IMR-90 (cell line): ENCODE measurements at places on chromosomes 12 and 14.

DNA sequence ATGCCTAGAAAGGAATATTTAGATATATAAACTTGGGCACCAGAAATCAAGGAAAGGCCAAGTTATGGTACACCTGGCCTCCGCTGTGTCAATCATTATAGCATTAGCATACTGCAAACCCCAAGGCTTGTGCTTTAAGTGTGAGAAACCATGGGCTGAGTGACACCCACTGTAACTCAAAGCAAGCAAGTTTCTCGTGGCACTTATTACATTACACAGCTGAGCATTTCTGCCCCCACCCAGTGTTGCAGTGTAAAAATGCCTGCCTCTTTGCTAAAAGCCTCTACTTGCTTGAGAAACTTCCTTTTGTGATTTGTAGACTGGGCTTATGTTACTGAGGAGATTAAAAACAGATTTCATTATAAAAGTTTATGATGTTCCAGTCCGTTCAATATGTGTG is 122.0 kb downstream of the TGFB3 start:
- DNase-seq, result no peak

DNA sequence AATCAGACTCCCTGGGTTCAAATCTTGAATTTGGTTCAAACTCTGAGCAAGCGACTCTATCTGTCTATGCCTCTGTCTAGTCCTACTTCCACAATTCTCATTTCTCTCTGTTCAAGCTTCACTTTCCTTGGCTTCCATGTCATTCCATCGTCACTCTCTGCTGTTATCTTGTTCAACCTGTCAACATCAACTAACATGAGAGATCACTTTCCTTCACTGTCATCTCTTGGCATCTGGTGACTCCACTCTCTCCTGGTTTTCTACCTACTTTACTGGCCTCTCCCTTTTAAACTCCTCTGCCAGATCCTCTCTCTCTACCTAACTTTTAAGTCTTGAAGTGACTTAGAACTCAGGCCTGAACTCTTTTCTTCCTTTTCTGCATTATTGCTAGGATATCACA is 240.2 kb downstream of the BCAT1 start:
- DNase-seq, result no peak

GRCh38 chr12:25708661-25709060 is 155.6 kb upstream of the LMNTD1 start:
- DNase-seq, result no peak

GRCh38 chr12:55663391-55663790 is 26.7 kb downstream of the OR10P1 start:
- no peak for DNase-seq

DNA sequence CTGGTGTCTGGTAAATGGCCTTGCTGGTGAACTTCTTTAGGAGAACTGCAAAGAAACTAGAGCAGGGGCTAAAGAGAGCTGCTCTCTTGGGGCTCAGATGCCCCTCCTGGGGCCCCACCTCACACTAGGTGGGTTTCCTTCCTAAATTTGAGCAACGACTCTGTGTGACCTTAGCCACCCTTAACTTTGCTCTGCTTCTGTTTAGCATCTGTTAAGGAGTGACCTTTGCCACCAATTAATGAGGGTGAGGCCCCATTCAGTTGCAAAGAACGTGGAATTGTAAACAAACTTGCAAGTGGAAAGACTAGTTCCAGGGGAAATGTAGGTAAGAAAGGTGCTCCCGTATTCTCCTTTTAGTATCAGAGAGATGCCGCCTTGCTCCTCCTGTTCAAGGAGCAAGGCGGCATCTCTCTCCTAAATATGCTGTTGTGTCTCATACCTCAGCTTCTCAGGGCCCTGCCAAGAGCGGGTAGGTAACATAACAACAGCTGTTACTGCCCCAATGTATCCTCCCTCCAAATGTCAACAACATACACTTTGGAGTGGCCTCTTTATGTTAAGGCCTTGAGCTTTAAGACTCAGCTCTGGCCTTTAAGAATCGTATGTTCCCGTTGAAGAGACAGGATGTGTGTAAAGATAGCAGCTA is 77.6 kb upstream of the FUT8 start:
- no peak for DNase-seq

- DNase-seq, result no peak
Observed at GRCh38 chr14:21475767-21476522, 814 bp downstream of the RAB2B start.

DNA sequence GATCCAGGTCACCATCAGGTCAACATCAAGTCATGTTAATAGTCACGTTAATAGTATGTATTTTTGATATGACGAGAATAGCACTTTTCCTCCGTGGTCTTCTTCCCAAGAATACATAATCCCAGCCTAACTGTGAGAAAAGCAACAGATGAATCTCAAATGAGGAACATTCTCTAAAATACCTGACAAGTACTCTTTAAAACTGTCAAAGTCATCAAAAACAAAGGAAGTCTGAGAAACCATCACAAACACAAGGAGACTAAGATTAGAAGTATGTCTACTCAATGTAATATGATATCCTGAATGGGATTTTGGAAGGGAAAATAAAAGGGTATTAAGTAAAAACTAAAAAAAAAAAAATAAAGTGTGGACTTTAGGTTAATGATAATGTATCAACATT is 36.8 kb upstream of the GLIPR1 start:
- peak; percentile 13 for DNase-seq

GRCh38 chr12:24728366-24728765 is 220.5 kb downstream of the BCAT1 start:
- DNase-seq, result peak; percentile 55

- DNase-seq, result no peak
Observed at GRCh38 chr12:26727482-26728204, 105.4 kb downstream of the ITPR2 start.

- peak; percentile 71 for DNase-seq
Observed at GRCh38 chr12:75542942-75543341, 31.5 kb upstream of the KRR1 start.

- DNase-seq, result no peak
Observed at GRCh38 chr12:69837191-69837590, 12.2 kb downstream of the MYRFL start.

- no peak for DNase-seq
Observed at GRCh38 chr12:96166765-96167164, 27.4 kb upstream of the ELK3 start.

DNA sequence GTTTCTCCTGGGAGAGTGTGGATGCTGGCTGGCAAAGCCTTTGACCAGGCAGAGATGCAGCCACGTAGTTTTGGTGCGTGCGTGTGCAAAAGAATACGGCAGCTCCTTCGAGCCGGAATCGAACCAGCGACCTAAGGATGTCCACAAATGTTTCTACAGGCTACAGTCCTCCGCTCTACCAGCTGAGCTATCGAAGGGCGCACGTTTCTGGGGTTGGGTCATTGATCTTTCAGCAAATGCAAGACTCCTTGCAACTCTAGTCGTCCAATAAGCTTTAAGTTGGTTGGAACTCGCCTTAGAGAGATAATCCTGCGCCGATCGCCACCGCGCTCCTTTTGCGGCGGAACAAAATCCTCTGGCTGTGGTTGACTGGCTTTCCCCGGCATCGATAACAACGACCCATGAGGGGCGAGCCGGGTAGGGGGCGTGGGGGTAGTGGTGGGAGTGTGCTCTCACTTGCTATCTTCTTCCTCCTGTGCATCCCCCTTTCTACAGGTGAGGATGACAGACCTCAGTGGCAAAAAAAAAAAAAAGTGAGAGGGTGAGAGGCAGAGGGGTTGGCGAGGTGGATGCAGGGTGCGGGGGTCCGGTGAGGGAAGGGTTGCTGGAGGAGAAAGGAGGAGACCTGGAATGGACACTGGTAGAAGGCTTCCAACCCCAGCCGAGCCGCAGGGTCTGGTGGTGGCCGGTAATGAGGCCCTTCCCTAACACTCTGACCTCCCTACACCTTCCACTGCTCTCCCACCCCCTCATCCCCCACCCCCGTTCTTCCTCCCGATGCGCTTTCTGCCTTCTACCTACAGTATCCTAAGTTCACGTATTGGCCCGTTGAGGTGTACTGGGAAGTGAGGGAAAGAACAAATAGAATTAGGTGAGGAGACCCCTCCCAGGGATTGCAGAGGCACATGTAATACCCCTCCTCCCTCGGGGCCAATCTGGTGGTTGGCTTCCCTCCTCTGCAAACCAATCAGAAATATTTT is 11.8 kb upstream of the OR6S1 start:
- peak; percentile 67 for DNase-seq

DNA sequence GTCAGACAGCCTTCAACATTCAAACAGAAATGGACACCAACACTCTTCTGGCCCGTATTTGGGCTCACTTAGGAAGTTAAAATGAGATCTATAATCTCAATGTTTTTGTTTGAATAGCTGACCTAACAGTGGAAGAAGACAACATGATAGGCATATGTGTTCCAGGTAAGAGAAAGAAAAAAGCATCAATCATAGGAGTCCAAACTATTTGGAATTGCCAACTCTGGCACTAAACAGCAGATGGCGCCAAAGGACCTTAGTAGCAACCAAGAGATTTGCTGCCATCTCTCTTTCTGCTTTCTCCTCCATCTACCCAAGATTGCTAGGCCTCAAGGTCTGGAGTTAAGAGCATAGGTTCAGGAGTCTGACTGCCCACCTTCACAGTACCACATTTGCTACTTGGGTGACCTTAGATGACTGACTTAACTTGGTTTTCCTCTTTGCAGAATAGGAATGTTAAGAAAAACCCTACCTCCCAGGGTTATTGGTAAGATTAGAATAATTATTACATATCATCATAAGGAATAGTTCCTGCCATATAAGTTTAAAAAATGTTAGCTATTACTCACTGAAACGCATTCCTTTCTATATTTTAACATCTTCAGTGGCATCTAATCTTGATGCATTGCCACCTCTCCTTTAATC is 30.2 kb downstream of the PEX5 start:
- peak; percentile 73 for DNase-seq
